Stimulated activated CD4-positive, alpha-beta T cell treated with anti-CD3 and anti-CD28 coated beads, Interleukin-12 subunit alpha, Interleukin-12 subunit beta, amount 100 ng/mL, for 4 hours (primary cell): ENCODE measurements at places on chromosomes 16 and 17.

DNA sequence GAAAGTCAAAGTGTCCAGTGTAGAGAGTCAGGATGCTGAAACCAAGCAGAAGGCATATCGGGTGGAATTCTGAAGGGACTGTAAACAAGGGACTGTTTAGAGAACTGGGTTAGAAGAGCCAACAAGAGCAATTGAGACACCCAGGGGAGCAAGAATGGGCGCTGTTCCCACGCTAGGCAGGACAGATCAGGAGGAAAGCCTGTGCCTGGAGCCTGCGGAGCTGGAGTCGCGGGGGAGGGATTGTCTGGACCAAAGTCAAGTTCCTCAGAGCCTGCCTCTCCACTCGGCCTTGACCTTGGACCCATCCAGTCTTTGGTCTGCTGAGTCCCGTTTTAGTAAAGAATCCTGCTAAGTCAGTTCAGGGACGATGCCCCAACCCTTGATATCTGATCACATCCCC is 14.7 kb upstream of the KLHL36 start:
- no peak for DNase-seq

DNA sequence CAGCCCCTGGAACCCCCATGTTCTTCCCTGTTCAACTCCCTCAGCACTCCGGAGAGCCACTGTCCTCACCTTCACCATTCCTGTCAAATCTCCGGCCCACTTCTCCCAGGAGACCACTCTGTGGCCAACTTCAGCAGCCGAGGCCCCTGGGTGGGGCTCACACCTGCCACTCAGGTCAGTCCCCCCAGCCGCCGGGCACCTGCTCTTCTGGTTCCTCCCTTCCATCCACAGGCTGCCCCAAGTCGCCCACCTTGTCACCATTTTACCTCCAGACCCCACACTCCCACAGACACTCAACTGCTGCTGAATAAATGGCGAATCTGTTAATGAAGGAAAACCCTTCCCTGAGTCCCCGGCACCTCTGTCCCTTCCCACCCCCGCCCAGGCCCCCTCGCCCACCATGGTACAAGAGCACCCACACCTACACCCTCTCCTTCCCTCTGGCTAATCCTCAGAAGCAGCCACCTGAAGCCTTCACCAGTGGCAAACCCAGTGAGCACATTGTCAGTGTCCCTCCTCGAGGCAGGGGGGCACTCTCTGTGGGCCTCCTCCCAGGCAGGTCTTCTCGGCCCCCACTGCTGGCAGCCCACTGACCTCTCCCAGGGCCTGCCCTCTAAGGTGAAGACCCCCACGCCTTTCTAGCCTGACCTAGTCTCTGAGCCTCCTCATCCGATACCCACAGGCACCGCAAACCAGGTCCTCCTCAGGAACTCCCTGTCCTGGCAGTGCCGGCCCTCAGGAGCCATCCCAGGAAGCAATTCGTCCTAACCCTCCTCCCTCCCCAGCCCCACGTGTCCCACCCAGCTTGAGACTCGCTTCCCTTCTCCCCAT is 8.2 kb downstream of the CANT1 start:
- DNase-seq: no peak

DNA sequence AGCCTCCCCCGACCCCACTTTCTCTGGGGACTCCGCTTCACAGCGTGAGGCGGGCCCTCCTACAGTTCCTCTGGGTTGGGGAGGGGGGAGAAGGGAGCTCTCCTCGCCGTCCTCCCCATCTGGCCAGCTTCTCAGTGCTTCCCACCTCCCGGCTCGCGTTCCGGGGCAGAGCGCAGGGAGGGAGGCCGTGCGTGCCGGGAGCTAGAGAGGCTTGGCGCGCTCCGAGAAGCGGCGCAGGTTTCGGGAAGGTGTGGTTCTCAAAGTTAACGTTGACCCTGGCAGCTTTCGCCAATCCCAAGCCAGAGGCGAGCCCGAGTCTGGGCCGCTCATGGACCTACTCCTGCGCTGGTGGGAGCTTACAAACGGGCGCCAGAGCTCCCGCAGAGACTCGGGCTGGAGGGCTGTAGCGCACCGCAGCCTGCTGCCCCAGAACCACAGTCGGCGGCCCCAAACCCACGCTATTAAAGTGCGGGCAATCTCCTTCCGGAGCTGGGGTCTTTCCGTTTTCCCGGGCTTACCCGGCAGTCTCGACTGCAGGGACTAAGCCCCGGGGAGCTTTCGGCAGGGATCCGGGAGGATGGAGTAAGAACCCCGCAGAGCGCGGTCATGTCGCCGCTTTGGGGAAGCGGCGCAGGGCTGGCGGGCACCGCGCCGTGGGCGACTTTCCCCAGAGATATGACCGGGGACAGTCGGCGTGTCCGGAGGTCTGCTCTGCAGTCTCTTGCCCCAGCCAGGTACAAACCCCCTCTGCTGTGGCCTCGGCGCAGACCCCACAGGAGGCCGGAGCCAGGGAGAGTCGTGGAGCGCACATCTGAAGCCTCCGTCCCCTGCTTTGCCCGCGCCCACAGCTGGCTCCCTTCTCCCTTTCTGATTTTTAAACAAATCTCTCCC is 787 bp downstream of the CDH11 start:
- DNase-seq: no peak

GRCh38 chr17:8382880-8383142 is 182 bp downstream of the RPL26 start:
- DNase-seq: no peak
